ENCODE measurements at places on chromosomes 7 and 10.
A peak's percentile ranks its signal among the peaks of the same experiment; 100 is the strongest.

- no peak for DNase-seq
Measured at GRCh38 chr7:127287133-127287532, 34.4 kb upstream of the GRM8 start.

GRCh38 chr10:74176380-74177139 lies 25.5 kb downstream of the ADK start:
- peak; percentile 95 for DNase-seq

- DNase-seq: no peak
Measured at GRCh38 chr7:77980087-77980713, 181.6 kb downstream of the PHTF2 start.

- DNase-seq: no peak
Measured at GRCh38 chr10:50260791-50261281, 9.5 kb upstream of the ASAH2 start.

DNA sequence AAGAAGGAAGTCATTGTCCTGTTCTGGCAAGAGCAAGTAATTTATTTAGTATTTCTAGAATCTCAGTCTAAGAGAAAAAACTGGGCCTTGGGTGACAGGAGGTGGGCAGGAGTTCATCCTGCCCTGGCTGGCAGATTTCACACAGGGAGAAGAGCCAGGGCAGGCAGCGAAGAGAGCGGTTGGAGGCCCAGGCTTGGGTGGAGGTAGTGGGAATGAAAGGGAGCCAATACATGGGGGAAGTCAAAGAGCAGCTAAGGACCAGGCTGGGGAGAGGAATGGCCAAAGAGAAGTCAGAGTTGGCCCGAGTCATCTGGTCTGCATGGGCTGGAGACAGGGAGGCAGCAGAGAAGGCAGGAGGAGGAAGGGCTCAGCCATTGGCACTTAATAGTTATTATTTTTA lies 51.4 kb downstream of the HECW1 start:
- no peak for DNase-seq

DNA sequence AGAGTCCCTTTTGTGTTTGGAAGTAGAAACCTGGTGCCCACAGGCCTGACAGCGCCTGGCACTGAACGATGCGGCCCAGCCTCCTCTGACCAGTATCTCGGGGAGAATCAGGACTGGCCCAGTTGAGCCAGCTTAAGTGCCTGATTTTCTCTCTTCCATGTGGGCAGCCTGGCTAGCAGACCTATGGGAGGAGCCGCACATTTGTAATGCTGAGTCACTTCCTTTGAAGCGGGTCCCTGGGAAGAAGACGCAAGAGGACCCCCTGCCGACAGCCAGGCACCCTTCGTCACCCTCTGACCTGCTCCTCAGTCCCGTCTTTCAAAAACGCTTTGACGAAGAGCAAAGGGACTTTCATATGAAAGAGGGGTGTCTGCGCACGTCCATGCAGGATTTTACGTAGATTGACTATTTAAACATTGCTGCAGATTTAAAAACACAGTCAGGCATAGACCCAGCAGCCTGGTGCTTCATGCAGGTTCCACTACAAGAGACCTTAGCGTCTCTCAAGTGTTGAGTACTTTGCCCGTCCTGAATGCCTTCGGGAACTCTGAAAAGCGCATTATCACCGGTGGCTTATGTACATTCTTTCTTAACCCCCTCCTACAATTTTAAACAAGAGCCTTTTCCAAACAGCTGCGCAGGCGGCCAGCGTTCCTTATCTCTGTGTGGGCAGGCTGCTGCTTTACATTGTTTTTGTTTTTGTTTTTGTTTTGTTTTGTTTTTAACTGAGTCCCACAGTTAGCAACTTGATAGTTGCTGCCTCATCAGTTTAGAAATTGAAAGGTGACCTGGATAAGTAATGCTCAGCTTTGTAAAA lies 36.5 kb upstream of the AP5Z1 start:
- peak; percentile 91 for DNase-seq

- no peak for DNase-seq
Measured at GRCh38 chr7:151549083-151549482, 29.4 kb upstream of the RHEB start.

DNA sequence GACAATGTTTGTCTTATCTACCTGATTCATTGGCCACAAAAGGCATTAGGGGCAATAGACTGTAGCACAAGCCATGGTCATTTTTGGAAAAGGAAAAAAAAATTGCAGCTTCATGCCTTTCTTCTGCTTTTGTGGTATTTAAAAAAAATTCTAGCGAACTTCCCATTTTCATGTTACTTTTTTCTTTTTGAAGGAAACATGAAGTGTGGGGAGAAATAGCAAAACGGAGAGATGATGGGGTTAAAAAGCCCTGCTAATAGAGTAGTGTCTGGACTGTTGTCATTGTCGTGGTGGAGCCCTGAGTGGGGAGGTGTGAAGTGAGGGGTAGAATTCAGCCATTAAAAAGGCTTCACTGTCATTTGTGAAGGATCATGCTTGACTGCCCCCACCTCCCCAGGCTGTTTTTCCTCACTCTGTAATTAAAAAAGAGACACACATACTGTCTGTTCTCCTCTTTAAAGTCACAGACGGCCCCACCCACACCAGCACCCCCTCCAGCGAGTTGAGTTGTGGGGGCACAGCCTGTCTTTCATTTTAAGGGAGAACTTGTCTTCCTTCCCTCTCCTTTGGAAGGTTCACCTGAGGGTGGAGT lies 272.4 kb downstream of the CREB5 start:
- no peak for DNase-seq

GRCh38 chr10:14822879-14823755 lies 14.7 kb downstream of the CDNF start:
- peak; percentile 40 for DNase-seq

DNA sequence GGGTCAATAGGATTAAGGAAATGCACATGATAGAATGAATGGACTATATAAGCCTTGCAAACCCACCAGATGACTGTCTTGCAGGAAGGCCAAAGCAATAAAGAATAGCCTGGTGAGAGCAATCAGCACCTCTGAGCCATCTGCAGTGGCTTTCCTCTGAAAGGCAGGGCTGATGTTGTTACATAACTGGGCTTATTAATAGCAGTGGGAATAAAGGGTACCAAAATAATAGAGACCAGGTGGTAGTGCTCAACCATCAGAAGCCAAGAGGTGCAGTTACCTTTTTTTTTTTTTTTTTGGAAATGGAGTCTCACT lies 16.8 kb upstream of the VPS26A start:
- DNase-seq: no peak

GRCh38 chr7:151381098-151381347 lies 28.8 kb downstream of the WDR86 start:
- DNase-seq: no peak

DNA sequence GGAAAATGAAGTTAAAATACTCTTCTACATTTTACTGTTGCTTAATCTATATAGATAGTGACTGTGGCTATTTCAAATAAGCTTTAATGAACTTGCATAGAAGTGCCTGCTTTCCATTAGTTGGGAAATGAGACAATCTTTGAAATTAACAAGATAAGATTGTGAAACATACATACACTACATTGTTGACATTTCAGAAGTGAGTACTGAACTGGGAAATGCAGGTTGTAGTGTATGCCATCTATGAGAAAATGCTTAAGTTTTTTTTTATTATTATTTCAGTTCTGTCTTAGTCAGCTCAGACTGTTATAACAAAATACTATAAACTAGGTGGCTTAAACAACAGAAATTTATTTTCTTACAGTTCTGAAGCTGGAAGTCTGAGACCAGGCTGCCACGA lies 49.6 kb upstream of the CSTF2T start:
- no peak for DNase-seq

DNA sequence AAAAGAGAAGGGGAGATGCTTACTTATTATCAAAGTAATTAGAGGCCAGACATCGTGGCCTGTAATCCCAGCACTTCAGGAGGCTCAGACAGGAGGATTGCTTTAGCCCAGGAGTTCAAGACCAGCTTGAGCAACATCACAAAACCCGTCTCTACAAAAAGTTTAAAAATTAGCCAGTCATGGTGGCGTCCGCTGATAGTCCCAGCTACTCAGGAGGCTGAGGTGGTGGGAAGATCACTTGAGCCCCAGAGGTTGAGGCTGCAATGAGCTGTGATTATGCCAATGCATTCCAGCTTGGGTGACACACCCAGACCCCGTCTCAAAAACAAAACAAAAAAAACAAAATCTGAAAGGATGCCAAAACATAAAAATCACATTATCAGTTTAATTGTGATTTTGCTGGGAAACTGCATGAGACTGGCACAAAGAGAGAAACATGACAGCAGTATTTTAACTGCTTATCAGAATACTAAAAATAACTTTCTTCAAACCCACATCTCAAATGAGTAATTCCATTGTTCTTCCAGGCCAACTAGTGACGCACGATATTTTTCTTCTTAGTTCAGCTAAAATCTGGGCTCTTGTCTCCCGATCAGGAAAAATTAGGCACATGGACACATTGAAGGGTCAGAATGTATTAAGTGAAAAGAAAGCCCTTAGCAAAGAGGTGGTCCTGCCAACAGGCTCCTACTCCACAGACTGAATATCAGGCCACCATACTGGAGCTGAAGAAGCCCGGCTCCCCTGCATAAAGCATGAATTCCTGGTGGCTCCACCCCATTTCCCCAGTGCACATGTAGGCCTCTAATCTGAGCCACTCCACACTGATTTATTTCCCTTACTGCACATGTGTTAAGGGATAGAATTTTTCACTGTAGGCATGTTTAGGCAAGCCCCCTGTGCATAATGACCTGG lies 9.6 kb upstream of the CCM2 start:
- DNase-seq: peak; percentile 53

GRCh38 chr7:137342828-137343261 lies 688 bp downstream of the PTN start:
- no peak for DNase-seq

DNA sequence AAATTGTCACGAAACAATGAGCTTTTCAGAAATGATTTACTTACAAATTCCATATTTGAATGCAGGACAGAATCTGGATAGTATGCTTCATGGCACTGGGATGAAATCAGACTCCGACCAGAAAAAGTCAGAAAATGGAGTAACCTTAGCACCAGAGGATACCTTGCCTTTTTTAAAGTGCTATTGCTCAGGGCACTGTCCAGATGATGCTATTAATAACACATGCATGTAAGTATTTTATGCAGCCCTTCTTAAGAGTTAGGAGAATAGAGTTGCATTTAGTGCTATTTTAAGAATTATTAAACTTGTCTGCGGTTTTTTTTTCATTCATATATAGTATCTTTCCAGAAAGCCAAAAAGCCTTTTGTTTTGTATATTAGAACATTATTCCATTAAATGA lies 67.4 kb downstream of the MMRN2 start:
- no peak for DNase-seq

DNA sequence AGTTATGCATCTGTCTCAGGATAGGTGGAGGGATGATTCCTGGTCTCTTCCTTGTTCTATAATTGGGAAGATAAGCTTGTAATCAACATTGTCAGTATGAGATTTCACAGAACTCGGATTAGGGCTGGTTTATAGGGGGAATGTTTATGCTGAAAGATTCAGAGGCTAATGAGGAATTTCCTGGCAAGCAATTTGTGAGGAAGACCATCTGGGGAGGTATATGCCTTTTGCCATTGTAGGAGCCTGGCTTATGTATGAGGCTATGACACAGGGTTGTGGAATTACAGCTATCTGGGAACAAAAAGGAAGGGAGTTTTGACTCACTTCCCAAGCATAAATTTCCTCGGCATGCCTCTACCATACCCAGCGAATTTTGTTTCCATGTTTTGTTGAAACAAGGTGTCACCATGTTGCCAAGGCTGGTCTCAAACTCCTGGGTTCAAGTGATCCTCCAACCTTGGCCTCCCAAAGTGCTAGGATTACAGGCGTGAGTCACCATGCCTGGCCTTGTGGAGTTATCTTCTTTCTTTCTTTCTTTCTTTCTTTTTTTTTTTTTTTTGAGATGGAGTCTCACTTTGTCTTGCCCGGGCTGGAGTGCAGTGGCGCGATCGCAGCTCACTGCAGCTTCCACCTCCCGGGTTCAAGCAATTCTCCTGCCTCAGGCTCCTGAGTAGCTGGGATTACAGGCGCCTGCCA lies 1.6 kb upstream of the COPS6 start:
- DNase-seq: peak; percentile 97

- DNase-seq: no peak
Measured at GRCh38 chr7:129013048-129013724, 41.7 kb downstream of the TNPO3 start.

All from NCI-H226 (cell line).